ENCODE measurements at places on chromosomes 1 and 21.

- no peak for DNase-seq
Measured at GRCh38 chr1:47931395-47931794, 65.8 kb downstream of the TRABD2B start.

DNA sequence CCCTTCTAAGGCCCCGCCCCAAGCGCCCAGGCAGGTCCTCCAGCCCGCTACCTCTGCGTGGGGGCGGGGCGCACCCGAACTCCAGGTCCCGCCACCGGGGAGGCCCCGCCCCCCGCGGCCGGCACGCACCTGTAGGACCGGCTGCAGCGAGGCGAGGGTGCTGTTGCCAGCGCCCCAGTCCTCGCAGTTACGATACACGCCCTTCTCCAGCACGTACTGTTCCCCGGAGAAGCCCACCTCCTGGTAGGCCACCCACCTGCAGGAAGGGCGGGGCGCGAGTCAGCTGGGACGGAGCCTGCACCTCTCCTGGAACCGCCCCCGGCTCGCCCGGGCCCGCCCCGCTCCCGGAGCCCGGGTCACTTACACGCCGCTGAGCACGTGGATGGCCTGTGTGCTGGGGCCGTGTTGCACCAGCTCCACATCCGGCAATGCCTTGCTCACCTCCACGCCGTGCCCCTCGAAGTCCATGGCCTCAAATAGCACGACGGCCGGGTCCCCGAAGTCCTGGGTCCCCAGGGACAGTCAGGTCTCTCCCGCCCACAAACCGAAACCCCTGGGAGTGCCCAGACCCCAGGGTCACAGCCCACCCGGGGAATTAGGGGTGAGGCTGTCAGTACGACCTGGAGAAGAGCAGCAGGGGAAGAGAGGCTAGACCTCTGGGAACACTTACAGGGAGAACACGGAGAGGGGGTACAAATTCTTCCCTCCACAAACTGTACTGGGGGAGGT is 17.3 kb downstream of the CRYBG2 start:
- DNase-seq, result peak; percentile 92

GRCh38 chr1:36737038-36737555 is 254.4 kb upstream of the CSF3R start:
- DNase-seq, result no peak

GRCh38 chr1:39063191-39063590 is 37.0 kb downstream of the NDUFS5 start:
- no peak for DNase-seq

DNA sequence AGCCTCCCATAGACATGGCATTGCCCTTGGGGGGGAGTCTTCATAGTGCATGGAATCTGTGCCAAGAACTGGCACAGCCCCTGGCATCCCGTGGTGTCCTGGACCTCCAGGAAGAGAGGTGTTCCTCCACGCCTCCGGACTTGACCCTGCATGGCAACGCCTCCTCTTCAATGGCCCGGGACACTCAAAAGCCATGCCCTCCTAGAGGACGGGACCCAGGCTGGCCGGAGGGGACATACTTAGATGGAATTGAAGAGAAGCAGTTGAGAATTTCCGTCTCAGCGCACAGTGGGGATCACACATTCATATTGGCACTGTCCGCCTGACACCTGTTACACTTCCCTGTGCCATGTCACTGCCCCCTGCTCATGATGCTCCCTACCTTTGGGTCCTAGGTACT is 38.4 kb upstream of the TENT5C start:
- DNase-seq, result no peak

DNA sequence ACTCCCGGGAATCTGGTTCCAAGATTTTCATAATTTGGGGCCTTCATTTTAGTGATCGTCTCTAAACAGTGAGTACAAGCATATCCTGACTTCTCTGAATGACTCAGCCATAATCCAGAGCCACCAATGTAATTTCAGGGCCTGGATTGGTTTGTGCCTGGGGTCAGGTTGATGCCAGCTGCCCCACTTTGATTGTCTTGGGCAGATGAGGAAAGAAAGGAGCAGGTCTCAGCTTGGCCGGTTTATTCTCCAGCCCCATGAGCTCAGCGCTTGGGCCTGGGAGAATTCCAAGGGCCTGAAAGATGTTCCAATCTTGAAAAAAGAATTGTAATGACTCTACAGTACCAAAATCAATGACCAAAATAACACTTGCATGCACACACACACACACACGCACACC is 71.2 kb upstream of the ECE1 start:
- DNase-seq, result no peak

DNA sequence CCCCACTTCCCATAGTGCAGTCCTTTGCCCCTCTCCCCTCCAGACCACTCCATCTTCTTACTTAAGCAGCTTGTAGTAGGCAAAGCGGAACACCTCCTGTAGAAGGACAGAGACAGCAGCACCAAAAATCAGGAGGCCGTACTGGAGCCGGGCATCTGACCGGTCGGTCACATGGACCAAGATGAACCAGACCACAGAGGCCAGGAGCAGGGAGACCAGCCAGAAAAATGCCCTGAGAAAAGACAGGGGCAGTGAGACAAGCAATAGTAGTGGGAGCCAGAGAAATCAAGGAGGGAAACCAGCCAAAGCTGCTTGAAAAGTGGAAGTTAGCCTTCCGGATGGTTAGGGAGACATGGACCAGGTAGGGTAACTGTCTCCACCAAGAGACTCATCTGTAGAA is 920 bp downstream of the APH1A start:
- no peak for DNase-seq

- no peak for DNase-seq
Measured at GRCh38 chr1:20409971-20410370, 76.0 kb downstream of the CAMK2N1 start.

GRCh38 chr1:228781809-228782661 is 46.8 kb downstream of the RHOU start:
- DNase-seq, result no peak

- no peak for DNase-seq
Measured at GRCh38 chr1:92975551-92976232, 14.4 kb upstream of the DIPK1A start.

DNA sequence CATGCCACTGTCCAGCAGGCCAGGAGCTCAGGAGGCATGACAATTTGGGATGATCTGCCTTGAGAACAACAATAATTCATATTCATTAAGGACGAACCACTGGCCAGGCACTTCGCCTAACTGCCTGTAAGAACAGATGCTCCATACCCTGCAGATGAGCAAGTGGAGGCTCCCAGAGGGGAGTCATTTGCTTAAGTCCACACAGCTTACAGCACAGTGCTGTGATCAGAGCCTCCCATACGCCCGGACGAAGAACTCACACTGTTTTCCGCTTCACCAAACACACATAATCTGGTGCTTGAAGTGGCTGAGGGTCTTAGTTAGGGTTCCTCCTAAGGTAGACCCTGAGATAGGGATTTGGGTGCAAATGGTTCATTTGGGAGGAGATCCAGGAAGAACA is 93.4 kb upstream of the KLHDC7A start:
- no peak for DNase-seq

GRCh38 chr1:23868557-23869016 is 497 bp upstream of the FUCA1 start:
- DNase-seq, result no peak

- DNase-seq, result no peak
Measured at GRCh38 chr1:198119906-198120305, 36.9 kb upstream of the NEK7 start.

DNA sequence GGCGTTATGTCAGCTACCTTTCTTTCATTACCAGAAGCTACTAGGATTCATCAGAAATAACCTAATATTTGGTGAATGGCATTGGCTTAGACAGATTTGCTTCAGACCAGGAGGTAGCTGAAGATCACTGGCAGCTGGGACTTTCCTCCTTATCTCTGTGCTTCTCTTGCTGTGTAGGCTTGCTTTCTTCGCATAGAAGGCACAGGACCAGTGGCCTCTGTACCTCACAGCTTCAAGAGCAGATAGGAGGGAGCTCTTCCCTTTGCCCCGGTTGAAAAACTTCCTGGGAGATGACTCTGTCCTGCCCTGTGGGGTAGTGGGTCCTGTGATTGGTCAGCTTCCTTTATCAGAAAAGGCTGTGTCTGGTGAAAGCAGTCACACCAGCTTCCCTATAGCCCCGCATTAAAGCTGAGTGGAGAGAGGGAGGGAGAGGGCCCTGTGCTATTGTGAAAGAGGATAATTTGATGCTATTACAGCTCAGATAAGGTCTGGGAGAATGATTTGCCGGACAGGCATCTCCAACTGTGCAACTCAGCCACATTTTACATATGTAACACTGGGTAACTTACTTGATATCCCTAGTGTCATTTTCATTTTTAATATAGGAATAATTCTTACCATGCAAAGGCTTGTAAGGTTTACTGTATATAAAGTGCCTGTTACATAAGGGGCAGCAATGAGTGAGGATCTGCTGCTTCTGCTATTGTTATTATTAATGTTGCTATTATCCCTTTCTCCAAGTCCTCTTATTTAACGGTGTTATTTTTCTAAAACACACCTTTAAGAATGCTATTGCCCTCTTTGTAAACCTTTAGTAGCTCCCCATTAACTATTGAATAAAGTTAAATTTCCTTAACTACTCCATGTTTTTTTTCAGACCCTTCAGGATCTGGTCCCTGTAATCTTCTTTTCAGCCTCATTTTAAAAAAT is 31.6 kb downstream of the OSBPL9 start:
- no peak for DNase-seq

GRCh38 chr1:85264150-85264549 is 4.7 kb upstream of the C1orf52 start:
- no peak for DNase-seq

DNA sequence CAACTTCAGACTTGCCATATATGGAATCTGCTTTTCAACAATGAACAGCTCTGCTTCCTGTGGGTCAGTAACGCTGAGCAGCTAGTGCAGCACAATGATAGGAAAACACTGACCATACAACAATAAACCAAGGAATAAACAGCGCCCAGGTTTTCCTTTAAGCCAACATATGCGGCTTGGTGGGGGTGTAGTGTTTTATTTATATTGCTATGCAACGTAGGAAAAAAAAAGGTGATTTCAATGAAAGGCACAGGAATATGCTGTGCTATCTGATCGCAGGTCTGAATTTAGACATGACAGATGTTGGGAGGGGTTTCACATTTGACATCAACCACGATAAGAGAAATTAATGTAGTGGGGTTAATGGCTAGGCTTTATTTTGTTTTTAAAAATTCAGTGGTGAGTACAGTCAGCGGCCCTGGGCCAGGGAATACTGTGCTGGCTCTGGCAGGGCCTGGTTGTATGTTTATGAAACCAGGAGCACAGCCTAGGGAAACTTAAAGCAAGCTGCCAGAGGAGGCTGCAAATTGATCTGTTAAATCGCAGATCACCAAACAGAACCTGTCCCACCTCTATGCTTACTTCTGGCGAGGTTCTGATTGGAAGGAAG is 4.3 kb downstream of the TSPAN2 start:
- DNase-seq, result no peak

- no peak for DNase-seq
Measured at GRCh38 chr21:18759267-18759666, 355.7 kb upstream of the TMPRSS15 start.

DNA sequence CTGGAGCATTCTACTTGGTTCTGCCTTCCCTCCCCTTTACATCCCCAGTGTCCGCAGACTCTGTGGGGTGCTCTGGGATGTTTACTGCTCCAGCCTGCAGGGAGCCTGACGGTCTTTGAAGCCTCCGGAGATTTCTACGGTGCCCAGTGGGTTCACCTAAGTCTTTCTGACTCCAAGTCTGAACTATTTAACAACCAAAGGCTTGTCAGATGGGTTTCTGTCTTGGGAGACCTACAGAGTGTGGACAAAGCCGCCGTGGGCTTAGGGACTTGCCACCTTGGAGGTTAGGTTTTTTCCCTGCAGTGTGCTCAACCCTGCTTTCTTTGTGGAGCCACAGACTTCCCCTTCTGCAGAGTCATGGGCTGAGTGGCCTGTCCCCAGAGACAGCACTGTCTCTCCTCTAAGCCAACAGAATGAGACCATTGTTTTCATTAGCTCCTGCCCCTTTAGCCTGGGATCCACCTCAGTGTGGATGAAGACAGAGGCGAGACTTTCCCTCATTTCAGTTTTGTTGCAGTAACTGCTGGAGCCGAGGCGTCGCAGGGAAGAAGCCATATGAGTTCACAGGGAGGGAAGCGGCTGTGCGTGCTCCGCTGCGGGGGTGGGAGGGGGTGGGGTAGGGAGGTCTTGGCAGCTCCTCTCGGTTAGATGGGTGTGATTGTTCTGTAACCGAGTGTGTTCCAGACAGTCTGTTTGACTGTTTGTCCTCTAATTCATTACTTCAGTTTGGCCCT is 120.7 kb downstream of the CNIH3 start:
- DNase-seq, result no peak

DNA sequence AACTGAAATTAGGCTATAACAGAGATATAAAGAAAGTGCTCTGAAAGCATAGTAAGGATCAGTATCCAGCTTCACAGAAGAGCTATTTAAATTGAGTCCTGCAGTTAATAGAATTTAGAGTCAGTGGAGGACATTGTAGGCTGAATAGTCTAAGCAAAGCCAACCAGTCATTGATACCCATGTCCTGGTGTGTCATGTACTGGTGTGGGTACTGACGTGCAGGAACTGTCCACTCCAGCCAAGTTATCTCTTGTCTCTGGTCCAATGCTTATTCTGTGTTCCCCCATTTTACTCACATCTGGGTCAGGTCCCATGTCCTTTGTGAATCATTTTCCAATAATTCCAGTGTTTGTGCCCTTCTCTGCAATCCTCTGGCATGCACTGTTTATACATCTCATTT is 90.0 kb downstream of the MACF1 start:
- DNase-seq, result no peak

DNA sequence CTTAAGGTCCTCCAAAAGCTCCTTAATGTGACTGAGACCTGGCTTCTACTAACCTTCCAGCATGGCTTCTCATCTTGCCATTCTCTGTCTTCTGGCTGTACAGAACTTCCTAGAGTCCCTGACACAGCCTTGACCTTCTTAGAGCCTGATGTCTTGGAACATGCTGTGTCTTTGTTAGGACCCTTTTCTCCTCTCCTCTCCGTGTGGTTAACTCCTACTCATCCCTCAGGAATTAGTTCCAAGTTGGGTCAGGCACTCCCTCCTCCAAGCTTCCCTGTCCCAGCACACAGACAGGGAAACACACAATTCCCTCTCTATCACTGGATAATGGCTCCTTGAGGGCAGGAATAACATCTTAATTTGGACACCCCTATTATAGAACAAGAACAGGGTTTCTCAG is 275.4 kb upstream of the USP24 start:
- DNase-seq, result no peak

GRCh38 chr1:41955461-41956159 is 36.9 kb upstream of the HIVEP3 start:
- no peak for DNase-seq

DNA sequence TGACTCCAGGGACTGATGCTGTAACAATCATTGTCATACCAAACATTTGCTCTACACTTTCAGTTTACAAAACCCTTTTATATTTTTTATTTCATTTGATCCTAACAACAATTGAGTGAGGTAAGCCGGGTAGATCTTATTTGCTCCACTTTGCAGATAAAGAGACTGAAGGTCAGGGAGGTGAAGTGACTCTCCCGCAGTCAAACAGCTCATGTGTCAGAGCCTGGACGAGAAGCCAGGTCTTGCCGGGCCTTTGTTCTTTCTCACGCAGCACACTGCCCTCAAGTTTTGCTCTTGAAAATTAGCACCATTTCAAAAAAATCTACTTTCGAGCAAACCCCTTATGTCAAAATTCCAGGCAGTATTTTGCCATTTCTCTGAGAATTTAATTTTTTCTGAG is 65.2 kb downstream of the CD247 start:
- no peak for DNase-seq

GRCh38 chr1:14778898-14779865 is 180.7 kb downstream of the KAZN start:
- peak; percentile 54 for DNase-seq

GRCh38 chr1:70685300-70686286 is 274.5 kb downstream of the CTH start:
- DNase-seq, result peak; percentile 66

- DNase-seq, result no peak
Measured at GRCh38 chr1:961132-961669, 817 bp downstream of the KLHL17 start.

GRCh38 chr1:213976665-213977485 is 10.9 kb upstream of the PROX1 start:
- no peak for DNase-seq
